ENCODE measurements at places on chromosomes 4 and X.

DNA sequence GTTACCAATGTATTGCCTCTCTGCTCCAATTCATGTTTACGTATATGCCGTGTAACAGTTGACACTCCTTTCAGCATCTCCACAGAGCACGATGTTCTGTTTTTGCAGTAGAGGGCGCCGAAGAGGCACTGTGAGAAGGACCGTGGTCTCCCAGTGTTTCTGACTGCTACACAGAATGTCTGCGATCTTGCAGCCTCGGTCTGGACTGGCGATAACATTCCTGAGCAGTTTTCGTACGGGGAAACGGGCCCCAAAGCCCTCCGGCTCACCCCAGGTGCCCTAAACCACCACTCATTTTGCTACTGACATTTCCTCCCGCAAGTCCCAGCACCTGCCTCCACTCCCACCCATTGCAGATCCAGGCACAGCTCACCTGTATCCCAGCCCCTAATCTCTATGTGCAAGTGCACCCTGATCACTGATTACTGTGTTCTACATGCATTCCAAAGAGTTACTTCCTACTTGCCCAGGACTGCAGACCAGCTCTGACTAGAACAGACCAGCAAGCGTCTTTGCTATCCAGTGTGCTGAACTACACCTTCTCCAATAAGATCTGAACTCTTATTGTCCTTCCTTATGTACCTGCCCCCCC lies 12.4 kb upstream of the NFXL1 start:
- peak; percentile 60 for DNase-seq

DNA sequence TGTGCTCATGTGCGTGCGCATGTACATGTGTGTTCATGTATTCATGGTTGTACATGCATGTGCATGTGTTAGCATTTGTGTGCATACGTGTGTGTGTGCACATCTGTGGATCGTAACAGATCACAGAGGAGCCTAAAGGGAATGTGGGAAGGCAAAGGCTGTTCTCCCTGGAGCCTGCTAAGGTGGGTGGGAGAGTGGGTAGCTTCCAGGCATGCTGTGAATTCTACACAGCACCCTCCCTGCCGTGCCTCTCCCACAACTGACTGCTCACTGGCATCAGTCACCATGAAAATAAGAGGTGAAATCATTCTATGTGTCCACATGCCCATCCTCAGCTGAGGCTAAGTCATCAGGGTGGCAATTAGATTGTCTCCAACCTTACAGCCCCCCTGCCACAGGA lies 600.9 kb downstream of the MID1IP1 start:
- no peak for DNase-seq

DNA sequence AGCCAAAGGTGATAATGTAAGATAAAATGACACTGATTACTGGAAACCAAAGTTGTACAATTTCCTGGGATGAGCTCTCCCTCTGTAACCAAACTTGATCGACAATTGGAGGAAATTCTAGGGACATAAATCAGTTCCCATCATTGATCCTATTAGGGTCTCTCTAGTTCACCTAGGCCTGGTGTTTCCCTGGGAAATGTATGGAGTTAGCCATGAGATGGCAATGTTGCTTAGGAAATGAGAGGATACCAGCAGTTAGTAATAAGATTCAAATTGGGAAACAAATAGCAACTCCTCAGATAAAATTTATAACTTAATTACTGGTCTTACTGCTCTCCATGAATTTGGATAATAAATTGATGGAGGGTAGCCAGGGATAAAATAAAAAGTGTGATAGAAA lies 52.2 kb downstream of the SPATA18 start:
- no peak for DNase-seq

DNA sequence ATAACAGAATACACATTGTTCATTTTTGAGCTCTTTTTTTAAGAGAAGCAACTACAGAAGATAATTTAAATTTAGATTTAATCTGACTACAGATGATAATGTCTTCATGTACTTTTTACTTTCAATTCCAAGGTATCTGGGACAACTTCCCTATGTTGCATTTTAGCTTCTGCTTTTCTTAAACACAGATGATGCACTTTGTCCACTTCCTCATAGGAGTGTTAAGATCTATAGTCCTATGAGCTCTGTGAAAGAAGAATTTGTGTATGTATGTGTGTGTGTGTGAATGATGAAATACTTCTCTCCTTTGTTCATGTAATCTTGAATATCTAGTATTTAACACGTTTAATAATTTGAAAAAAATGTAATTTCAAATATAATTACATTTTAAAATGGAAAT lies 5.3 kb upstream of the FHIP1A start:
- DNase-seq, result peak; percentile 13

- no peak for DNase-seq
These were observed 1.9 kb upstream of the EIF1AX start for GRCh38 chrX:20143561-20143960.

GRCh38 chr4:184617600-184618196 lies 31.5 kb downstream of the CASP3 start:
- no peak for DNase-seq

DNA sequence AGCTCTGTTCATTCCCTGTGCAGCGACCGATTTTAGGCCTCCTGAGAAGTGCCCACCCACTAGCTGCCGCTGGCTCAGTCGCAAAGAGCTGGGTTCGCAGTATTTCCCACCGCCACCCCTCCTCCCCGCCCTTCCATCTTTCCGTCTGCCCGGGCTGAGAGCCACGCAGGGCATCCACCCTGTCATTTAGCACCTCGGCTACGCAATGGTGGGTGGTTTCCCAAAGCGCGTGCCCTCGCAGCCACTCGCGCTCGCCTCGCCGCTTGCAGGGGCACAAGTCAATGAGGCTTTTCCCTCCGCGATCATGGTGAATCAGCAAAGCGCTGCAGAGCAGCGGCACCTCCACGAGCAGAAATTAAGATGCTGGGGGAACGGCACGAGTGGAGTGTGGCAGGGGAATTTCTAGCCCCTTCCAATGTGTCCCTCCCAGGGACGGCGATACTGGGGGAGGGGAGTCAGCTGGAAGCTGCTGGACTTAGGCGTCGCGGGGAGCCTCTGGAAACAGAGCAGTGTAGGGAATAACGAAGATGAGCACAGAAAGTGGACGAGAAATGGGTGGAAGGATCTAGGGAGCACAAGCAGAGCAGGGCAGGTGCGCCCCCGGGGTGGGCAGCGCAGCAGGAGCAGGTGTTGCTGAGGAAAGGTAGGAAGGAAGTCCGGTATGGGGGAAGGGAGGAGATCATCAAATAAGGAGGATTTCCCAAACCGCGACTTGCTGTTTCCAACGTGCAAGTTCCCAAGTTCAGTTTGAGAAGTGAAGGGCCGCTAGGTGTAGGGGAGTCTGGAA lies 2.4 kb upstream of the PTCHD1 start:
- no peak for DNase-seq

- DNase-seq, result no peak
These were observed 1794.9 kb upstream of the TENM3 start for GRCh38 chr4:180448306-180448705.

GRCh38 chr4:104494822-104495559 lies at the start of gene CXXC4:
Gene CXXC4, minus strand, starts transcription at chr4:104494894. Its CDS starts 3,092 bp downstream, at chr4:104491802.
- peak; percentile 59 for DNase-seq

DNA sequence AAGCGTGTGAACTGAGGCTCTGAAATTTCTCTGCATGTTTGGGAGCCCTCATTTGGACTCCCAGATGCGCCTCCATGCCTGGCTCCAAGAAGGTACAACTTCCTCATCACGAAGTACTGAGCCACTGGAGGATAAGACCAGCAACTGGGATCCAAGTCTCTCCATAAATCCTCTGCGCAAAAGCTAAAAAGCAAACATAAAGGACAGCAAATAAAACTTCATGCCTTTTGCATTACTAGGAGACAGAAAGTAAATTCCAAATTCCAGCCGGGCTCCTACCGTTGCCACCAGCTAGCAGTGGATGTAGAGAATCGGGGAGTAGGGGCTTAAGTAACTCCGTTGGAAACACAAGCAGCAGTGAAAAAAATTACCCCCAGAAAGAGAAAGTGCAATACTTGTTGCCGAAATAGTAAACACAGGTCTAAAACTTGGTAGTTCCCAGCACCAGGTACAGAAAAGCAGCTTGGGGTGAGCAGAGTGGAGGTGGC lies 477.1 kb upstream of the TENM3 start:
- no peak for DNase-seq

DNA sequence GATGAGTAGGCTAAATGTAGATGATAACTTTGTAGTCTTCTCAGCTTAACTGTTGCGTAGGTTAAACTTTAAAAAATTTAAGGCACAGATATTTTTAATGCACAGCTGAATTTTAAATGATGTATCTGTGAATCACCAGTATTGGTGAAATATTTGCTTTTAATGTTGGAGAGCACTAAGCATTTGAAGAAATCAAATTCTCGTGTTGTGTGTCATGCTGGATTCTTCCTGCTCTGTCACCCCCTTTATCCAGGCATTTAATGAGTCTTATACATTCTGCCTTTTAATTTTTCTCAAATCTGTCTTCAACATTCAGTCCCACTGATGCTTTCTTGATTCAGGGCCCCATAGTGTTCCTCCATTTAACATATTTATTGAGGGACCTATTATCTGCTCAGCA lies 76.7 kb downstream of the SLC4A4 start:
- no peak for DNase-seq

- no peak for DNase-seq
These were observed 20.4 kb downstream of the UVSSA start for GRCh38 chr4:1367230-1367935.

- no peak for DNase-seq
These were observed 2153.6 kb upstream of the AGA start for GRCh38 chr4:179595671-179596410.

DNA sequence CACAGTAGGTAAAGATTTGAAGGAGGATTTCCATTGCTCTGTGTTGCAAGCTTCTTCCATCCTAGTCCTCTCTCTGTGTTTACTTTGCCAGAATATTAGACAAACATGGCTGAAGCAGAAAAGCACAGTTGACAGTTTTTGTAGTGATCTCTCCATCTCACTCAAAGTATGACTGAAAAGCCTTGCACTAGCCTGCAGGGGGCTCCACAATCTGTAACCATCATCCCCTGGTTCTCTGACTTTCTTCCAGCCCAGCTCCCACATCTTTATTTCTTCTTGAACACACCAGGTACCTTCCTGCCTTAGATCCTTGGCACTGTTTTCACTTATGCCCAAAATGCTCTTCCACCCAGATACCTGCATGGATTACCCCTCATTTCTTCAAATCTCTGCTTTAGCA lies 34.1 kb upstream of the HHIP start:
- DNase-seq, result no peak

- no peak for DNase-seq
These were observed 40.1 kb downstream of the UGT2B15 start for GRCh38 chr4:68630371-68630770.

- DNase-seq, result no peak
These were observed 24.2 kb upstream of the EPGN start for GRCh38 chr4:74284053-74284452.

DNA sequence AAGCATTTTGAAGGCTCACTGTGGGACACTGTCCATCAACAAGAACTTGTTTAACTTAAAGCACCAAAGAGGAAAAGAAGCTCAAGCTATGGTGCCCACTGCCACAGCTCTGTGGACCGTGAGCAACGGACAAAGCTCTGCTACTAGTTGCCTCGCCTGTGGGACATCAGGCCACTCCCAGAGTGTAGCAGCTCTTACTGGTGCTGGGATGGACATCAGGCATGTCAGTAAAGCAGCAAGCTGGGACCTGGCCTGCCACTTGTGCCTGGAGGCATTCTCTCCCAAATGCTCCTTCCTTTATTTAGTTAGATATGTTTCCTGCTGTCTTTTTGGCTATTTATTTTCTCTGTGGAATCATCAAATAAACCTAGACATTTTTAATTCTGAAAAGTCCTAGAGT lies 46.7 kb downstream of the TMEM154 start:
- DNase-seq, result no peak

DNA sequence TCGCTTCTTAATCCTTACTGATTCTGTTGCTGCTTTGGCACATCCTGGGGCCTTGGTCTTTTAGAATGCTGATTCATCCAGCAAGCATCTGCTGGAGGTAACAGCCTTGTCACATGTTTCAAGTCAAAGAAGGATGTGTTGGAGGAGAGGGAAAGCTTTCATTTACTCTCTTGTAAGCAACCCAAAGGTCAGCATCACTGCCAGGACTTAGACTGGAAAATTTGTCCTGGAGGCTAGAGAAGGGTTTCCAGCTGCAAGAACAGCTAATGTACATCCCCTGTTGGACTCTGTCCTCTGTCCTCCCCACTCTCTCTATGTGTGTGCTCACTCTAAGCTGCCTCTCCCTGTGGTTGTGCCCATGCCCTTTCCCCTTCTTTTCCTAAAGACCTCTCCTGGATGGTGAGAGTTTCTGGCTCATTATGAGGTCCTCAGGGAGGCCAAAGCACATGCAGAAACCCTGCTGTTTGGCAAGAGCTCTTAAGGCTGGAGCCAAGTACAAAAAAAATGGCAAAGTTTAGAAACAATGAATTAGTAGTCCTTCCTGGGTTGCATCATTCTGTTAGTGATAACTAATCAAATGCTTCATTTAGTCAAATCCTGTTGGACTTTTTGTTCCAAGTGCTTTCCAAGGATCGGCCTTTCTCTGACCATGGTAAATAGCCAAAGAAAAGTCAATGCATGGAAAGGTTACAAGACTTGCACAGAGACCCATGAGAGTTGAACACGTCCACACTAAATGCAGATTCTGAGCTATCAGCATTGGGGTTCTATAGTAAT lies 13.4 kb upstream of the SRPX start:
- DNase-seq, result no peak

- peak; percentile 67 for DNase-seq
These were observed 154.5 kb upstream of the SLC4A4 start for GRCh38 chr4:71184195-71184781.

DNA sequence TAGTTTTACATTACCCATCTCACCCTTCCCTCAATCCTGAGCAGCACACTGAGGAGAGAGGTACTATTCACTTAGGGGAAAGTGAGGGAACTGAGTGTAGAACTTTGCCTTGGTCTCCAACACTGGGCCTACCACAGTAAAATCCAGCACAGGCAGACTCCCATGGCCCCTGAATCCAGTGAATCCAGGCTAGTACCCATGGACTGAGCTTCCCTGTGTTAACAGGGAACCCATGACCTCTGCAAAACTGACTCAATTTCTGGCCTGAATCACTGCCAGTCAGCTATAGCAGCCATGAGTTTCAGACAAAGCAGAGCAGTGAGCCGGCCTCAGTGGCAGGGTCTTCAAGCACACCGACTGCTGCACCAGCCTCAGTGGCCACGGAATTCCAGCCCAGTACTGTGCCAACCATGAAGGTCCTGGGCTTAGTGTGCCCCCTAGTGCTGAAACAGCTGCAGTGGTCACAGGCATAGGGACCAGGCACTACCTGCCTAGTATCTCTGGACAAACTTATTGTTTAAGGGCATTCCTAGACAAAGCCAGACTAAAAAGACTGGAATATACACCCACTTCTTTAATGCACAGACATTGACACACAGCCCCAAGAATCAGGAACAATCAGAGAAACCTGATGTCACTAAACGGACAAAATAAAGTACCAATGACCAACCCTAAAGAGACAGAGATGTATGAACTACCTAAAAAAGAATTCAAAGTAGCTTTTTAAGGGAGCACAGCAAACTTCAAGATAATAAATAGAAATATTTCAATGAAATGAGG lies 127.4 kb upstream of the RPL34 start:
- peak; percentile 46 for DNase-seq

- no peak for DNase-seq
These were observed 526.6 kb upstream of the SLIT2 start for GRCh38 chr4:19725130-19725529.
